ENCODE measurements at places on chromosomes 2 and 18.

GRCh38 chr2:162111958-162112850 is 38.2 kb upstream of the DPP4 start:
- DNase-seq, result no peak

- no peak for DNase-seq
Observed at GRCh38 chr2:166695154-166695553, 193.1 kb upstream of the XIRP2 start.

DNA sequence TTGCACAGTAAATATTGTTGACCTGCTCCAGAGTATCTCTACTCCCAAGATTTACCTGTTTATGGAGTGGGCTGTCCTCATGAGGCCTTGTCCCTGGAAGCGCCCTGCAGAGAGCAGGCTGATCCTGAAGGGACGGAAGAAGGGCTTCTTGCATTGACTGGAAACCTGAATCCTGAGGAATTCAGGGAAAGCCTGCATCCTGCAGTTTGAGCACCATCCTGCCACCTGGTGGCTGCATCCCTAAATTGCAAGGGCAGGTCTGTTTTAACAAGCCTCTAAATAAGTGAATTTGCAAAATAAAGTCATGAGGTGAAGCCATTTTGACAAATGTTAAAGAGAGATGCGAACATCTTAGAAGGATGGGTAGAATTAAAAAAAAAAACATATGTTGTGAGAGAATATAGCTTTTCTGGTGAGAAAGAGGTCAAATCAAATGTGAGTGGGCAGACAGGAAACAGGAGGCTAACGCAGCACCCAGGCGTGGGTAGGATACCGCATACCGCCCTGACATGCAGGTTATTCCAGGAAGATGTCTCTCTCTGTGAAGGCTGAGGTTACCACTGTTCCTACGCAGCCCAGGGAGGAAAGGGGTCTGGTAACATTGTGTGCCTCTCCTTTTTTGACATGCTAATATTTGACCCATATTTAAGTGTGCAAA is 754.9 kb downstream of the RNF144A start:
- DNase-seq, result peak; percentile 51

GRCh38 chr2:236871500-236872001 is 214.1 kb upstream of the COPS8 start:
- DNase-seq, result no peak

- DNase-seq, result no peak
Observed at GRCh38 chr18:7415081-7415894, 151.8 kb upstream of the PTPRM start.
